Stimulated activated CD8-positive, alpha-beta memory T cell treated with anti-CD3 and anti-CD28 coated beads, Interleukin-4, amount 100 ng/mL, for 4 hours (primary cell): ENCODE measurements at places on chromosomes 2 and 18.

DNA sequence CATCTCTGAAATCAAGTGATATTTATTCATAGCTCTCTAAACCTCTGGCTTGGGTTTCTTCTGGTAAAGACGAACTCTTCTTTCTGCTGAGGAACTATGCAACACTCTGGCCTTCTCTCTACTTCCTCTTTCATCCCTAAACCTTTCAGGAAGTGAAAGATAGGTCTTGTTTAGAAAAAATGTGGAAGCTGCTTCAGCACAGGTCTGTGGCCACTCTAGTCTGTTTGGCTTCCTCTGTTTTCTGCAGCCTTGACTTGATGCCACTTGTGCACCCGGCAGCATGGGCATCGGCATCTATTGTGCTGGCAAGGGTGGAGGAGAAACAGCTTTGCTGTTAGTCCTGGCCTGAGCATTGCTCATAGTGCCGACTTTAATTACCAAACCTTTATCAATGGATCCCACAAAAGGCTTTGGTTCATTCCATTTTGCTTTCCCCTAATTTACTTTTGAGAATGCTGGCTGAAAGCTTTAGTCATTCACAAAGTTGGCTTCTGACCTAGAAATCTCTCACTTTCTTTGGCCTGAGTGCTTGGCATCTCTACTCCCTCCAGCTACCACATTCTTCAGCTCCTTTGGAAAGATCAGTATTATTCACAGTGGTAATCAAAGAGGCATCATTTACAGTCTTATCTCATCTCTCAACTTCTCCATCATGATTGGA lies 32.0 kb upstream of the GPR39 start:
- DNase-seq: no peak

- DNase-seq: no peak
Measured at GRCh38 chr2:133416736-133417135, 151.5 kb downstream of the NCKAP5 start.

DNA sequence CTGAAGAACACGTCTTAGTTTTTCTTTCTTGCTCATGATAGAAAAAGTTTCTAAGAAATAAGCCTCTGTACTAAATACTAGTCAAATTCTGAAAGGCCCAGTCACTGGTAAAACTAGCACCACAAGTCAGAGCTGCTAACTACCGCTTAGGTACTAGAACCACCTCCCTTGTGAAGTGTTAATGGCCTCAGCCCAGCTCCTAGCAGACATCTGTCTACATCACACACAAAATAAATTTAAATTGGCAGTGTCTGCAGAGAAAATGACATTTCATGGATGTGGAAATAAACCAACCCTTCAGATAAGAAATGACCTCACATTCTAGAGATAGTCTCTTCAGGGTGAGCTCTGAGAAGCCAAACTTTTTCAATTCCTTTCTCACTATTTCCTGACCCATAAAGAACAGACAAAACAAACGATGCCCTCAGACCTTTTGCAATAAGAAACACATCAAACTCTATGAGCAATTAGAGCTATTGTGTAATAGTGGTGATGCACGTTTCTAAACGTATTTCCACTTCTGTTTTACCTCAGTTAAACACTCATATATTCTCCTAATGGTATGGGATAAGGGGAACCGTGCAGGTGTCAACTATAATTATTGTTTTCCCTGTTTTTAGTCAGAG lies 70.3 kb upstream of the DSG1 start:
- DNase-seq: no peak

GRCh38 chr2:72917877-72918553 lies 696 bp downstream of the EMX1 start:
- DNase-seq: no peak
